ENCODE measurements at places on chromosomes 7 and 10.

GRCh38 chr10:52261362-52261761 lies 52.7 kb upstream of the DKK1 start:
- DNase-seq: no peak

DNA sequence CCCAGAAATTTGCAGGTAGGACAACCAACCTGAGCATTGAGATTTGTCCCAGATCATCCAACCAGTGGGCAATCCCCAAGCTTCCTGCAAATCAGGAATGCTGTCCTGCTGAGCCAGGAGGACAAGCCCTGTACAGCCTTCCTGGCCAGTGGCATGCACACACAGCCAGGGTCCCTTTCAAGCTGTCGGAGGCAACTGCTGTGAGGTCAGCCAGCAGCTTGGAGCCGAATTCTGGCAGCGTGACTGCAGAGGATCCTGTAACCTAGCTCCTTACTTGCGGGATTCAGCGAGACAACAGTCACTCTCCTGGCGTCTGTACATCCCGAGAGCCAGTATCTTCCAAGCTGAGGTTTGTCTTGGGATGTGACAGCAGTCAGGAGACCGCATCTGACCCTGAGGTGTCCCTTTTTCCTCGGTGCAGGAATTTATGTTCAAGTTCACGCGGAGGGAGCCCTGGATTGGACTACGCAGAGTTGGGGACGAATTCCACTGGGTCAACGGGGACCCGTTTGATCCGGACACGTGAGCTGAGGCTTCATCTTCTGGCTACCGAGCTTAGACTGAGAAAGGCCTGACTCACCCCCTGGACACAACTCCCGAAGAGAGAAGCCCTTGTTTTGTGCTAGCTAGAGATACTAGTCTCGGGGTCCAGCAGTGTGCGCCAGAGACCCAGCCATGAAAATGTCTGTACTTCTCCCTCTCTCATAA lies 18.3 kb downstream of the CLEC2L start:
- DNase-seq: no peak

GRCh38 chr7:139254728-139255127 lies 23.7 kb downstream of the UBN2 start:
- no peak for DNase-seq

DNA sequence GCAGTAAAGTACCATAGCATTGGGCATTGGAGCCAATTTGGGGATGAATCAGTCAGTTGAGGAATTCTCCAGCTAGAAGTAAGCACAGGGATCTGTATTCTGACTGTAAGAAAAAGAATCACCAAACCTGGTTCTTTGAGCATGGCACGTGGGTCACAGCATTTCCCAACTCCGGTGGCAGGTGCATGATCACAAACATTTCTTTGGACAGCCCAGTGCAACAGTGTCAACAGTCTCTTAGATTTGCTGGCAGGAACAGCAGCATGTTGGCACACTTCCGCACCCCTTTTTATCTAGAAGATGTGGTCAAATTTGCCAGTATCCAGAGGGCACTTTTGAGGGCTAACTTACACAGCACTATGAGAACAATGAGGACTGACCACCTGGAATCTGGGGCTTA lies 437.5 kb upstream of the GHITM start:
- no peak for DNase-seq

GRCh38 chr10:83820033-83820432 lies 319.3 kb upstream of the GHITM start:
- DNase-seq: no peak

DNA sequence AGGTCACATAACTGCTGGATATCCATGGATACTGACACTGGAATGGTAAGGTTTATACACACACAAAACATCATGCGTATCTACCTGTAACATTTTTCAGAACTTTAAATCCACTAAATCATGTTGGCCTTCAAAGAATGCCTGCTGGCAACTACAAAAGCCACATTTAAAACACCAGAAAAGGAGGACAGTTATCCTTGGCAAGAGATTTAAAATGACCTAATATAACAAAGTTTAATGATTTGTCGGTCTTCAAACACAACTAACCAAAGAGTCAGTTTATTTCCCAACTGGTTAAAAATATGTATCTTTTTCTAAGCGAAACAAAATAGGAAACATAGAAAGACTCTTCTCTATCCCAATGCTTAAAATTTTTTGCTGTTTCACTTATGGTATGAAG lies 24.0 kb downstream of the WAPL start:
- DNase-seq: no peak

- no peak for DNase-seq
Observed at GRCh38 chr10:3747984-3748383, 37.0 kb downstream of the KLF6 start.

DNA sequence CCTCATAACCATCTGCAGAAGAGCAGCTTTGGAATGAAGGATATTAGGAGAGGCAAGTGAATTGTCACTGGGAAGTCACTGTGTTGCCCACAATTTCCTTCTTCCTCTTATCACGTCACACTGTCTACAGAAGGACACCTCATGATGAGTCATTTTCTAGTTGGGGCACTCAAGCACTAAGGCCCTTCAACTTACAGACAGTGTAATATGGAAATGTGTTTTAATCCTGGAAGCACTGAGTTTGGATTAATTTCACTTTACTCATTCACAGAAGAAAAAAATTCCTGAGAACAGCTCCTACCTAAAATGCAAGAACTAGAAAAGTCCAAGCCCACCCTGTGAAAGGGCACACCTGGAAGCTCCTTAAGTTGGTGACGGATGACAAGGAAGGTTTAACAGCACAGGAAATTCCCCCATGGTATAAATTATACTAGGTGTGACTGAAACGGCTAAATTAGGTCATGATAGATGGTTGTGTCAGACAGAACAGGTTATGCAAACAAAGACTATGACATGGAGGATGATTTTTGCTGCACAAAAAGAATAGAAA lies 56.6 kb downstream of the PARD3 start:
- no peak for DNase-seq

DNA sequence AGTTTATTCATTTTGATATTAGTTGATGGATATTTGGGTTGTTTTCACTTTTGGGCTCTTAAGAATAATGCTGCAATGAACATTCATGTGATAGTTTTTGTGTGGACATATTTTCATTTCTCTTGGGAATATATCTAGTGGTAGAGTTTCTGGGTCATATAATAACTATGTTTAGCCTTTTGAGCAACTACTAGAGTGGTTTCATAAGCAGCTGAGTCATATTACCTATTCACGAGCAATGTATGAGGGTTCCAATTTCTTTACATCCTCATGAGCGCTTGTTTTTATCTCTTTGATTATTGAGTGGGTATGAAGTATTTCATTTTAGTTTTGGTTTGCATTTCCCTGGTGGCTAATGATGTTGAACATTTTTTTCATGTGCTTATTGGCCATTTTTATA lies 182.6 kb downstream of the PON1 start:
- no peak for DNase-seq

GRCh38 chr7:4144811-4145510 lies 537.1 kb upstream of the FOXK1 start:
- no peak for DNase-seq

DNA sequence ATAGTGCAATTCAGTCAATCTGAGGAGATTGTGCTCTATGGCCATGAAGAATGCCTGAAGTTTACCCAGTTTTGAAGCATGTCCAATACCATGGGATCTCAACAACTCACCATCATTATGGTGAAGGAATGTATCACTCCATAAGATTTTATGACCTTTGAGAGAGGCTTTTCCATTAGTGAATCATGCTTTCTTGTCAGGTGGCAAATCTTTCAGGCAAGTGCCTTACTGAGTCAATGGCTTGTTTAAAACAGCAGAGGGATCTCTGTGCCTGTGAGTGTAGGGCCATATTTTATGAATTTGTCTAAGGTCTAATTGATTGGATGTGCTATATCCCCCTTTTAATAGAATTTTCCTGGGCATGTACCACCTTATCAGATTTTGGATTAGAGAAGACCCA lies 131.5 kb downstream of the CCDC7 start:
- DNase-seq: no peak

- no peak for DNase-seq
Observed at GRCh38 chr7:139044813-139045794, 9.3 kb upstream of the ZC3HAV1L start.

DNA sequence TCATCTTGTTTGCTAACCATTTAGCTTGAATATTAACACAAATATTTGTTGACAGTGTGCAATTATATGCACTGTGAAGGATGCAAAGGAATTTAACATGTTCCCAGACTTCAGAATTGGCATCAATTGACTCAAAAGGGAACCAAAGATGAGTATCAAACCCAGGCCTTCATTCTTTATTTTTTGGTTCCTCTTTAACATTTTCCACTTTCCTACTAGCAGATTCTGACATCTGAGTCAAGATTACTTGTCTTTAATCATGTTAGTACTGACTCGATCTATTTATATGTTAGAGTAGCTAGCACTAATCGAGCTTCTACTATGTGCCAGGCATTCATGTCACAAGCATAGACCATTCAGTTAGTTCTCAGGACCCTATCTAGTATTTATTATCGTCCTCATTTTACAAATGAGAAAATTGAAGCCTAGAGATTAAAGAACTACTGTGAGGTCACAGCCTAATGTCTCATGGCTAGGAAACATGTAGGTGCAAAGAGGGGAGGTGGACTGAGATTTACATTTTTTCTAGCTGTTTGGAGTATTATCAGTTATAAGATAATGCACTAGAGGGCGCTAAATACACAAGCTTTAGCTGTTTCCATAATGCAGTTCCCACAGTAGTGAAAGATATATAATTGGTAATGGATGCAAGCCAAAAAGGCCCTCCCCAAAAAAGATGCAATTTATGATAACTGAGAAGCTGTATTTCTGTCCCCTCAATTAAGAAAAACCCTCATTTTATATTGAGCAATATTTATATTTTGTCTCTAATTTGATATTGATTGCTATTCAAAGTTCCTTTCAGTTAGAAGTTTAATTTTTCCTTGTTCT lies 32.9 kb upstream of the KMT2E start:
- no peak for DNase-seq

GRCh38 chr7:1668396-1669063 lies 1.5 kb upstream of the ELFN1 start:
- no peak for DNase-seq

DNA sequence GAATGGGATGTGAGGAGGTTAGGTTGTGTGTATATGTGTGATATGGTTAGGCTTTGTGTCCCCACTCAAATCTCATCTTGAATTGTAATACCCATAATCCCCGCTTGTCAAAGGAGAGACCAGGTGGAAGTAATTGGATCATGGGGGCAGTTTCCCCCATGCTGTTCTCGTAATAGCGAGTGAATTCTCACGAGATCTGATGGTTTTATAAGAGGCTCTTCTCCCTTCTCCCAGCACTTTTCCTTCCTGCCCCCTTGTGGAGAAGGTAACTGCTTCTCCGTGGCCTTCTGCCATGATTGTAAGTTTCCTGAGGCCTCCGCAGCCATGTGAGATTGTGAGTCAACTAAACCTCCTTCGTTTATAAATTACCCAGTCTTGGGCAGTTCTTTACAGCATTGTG lies 47.3 kb downstream of the NPVF start:
- no peak for DNase-seq

GRCh38 chr7:141660259-141660658 lies 41.7 kb downstream of the DENND11 start:
- DNase-seq: no peak

DNA sequence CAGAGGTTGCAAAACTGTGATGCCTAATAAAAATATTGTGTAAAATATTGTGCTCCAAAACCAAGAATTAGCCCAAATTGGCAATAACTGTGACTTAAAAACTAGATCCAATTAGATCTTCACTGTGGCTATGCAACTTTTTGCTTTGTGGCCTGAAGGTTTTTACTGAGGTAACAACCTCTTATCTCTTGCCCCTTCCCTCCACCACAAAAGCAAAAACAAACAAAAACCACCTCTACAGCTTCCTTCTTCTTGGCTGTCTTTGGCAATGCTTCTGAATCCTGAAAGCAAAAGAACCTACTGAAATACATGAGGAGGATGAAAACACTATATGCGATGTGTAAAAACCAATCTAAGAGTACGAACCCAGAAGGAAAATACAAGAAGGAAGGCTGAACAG lies 226.7 kb upstream of the MBL2 start:
- no peak for DNase-seq

DNA sequence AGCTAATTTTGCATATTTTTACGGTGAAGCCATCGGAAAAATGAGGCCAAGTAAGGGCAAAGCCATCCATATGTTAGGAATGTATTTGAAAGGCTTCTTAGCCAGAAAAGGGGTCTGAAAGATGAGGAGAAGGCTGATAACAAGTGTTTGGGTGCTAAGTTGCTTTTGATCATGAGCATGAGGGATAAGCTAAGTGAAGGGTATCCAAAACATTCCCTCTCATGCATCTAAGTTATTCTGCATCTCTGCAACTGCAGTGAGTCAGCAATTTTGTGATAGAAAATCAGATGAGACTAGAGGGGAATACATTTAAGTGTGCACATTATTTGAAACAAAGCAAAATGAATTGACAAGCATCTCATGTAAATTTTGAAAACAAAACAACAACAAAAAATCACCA lies 282.8 kb downstream of the GPR158 start:
- no peak for DNase-seq

DNA sequence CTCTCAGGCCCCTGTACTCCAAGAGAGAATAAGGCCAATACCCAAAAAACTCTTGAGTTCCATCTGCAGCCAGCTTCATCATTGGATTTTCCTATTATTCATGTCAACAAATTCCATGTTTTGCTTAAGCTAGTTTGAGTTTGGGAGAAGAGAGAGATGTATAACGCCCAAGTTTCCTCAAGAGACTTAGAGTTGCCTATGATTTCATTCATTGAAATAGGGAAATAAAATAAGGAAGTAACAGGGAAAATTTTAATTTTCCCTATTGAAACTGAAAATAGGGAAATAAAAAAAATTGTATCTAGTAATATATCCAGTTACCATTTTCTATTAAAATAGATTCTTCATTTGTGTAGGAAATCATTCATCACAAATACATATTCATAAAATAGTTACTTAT lies 66.5 kb upstream of the SVIL start:
- DNase-seq: no peak

DNA sequence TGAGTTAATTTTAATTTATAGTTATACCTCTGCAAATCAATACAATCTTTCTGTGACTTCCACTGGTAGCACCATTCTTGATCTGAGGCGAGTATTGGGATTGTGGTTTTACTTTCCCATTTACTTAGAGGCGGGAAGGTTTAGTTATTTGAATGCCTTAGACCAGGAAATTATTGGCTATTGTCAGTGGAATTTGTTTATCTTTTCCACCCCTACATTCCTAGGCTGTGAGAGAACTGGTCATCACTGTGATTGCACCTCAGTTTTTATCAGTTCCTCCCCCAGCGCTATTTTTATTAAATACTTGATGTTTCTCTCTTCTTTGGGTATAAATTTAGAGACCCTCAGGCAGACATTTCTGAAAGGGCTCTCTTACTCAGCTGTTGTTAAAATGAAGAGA lies 29.9 kb downstream of the CDK14 start:
- no peak for DNase-seq

DNA sequence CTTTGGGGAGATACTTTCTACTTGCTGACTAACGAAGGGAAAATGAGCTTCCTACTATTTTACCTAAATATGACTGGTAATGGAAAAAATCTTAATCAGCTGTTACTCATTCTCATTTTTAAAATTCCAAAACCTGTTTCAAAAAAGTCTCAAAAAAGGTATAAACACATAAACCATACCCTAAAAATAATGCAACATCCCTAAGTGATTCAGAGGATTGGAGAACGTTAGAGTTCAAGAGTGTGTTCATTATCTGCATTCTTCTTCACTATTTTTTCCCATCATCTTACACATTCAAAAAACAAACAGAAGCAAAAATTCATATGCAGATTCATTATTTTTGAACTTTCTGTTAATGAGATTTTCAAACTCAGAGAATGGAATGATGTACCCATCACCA lies 150.4 kb upstream of the GNAI1 start:
- DNase-seq: no peak
